NCI-H2029 treated with DMSO at 0.1 percent for 48 hours (cell line): ENCODE measurements at places on chromosomes 5 and 9.
A peak's percentile ranks its signal among the peaks of the same experiment; 100 is the strongest.

DNA sequence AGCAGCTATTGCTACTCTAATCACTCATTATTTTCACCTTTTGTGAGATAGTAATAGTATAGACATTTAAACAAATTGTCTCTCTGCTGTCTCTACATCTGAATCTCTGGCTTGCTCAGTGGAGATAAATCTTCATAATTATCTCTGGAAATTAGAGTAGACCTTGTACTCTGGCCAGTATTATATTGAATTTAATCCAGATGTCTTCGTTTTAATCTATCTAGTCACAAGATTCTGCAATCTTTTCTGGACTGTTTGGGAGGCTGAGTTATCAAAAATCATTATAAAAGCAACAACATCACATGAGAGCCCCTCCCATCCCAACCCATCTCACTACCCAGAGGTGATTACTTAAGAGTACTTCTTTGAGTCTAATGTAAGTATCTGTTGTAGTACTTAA, 19.0 kb downstream of the ARHGAP26 start:
- no peak for DNase-seq

DNA sequence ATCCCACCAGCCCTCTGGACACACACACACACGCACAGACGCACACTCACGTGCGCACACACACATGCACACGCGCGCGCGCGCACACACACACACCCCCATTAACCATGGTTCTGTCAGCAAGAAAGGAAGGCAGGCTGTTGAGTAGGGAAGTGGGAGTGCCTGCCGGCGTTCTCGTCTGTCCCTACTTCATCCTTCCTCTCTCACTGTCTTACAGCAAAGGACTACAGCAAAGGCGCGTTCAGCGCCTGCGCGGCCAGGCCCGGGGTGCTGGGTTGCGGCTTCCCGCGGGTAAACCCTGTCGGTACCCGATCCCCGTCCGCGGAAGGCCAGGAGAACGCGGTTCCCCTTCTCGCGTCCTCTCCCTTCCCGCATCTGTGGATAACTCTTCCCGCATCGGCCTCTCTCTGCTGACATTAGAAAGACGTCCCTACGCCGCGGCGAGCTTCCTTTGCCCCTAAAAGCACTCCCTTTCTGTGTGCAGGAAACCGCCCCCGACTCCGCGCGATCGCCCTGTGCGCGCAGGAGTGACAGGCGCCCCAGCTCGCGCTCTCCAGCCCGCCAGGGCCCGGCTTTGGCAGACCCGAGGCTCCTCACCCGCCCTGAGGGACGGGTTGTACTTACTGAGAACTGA, 219.2 kb downstream of the AGTPBP1 start:
- DNase-seq, result no peak

DNA sequence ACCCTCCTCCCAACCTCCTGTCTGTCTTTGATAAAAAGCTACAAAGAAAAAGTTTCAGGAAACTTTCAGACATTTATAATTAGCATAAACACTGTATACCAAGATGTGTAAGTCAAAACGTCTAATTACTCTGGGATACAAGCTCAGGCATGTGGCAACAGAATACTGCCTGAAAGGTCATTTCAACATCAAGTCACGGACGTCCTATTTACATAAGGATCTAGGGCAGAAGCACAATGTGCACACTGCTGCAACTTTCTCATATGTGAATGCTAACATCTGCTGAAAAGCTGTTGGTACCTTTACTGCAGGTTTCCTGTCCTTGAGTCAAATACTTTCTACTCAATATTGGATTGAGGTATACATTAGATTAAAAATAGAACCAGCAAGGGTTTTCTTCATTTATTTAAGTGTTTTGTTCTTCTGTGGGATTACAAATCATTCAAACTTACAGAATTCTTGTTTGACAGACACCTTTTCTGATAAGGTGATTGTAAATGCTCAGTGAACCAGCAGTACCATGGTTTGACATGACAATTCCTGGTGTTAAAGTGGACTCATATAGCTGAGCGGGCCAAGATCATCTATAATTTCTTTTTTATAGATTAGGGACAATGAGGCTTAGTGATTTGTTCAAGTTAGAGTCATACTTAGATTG, 36.8 kb downstream of the ELL2 start:
- DNase-seq, result no peak

- no peak for DNase-seq
Measured at GRCh38 chr5:120372899-120373298, 91.2 kb upstream of the PRR16 start.

DNA sequence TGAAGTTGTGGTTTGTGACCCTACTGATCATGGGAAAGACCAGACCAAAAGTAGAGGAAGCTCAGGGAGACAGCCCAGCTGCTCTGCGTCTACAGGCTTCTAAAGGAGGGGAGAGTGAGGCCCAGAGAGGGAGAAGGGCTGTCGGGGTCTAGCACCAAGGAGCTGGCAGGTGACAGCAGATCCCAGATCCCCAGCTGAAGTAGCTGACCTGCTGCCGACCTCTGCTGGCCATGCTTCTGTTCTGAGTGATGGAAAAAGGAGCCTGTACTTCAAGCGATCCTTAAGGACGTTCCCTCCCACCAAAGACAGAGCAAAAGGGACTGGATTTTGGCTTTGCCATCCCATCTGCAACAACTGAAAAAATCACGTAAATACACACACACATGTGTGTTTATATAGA, 22.7 kb upstream of the QSOX2 start:
- no peak for DNase-seq

GRCh38 chr5:143001764-143002351, 231.7 kb downstream of the ARHGAP26 start:
- DNase-seq, result no peak

GRCh38 chr9:68904454-68904853, 109.5 kb downstream of the PRKACG start:
- no peak for DNase-seq

GRCh38 chr9:117649126-117649525, 55.1 kb upstream of the TLR4 start:
- no peak for DNase-seq

- peak; percentile 52 for DNase-seq
Measured at GRCh38 chr9:72954431-72955125, 1.7 kb upstream of the ALDH1A1 start.

DNA sequence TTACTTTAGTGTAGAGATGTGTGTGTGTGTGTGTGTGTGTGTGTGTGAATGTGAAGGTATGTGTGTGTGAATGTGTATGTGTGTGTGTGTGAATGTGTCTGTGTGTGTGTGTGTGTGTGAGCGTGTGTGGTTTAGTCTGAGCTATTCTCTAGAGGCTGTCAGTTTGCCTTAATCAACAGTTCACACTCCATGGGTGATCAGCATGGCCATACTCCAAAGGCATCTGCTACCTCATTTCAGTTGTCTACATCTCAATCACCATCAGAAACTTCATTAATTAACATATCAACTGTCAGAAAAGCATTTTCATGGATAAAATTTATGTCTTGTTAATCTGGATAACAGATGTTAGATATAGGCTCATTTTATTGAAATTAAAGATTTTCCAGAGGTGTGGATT, 103.1 kb upstream of the PTPN3 start:
- DNase-seq, result no peak
